ENCODE measurements at places on chromosomes 2 and 18.

GRCh38 chr2:98900721-98901120, 35.3 kb downstream of the CRACDL start:
- DNase-seq = no peak

DNA sequence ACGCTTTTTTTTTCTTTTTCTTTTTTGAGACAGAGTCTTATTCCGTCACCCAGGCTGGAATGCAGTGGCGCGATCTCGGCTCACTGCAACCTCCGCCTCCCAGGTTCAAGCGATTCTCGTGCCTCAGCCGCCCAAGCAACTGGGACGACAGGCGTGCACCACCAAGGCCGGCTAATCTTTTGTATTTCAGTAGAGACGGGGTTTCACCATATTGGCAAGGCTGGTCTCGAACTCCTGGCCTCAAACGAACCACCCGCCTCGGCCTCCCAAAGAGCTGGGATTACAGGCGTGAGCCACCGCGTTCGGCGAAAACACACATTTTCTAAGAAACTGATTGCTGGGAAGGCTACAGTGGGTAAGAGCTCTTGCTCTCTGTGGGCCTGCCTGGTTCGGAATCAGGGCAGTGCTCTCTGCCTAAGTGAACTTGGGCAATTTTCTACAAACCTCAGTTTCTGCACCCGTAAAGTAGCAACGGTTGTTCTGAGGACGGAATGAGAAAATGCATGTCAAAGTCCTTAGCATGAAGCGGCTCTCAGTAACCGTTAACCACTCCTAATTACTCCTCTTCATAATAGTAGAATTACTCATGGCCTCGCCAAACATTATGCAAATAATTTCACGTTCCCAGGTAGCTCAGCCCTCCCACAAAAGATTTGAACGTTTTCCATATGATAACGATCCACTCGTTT, 1.0 kb upstream of the PMAIP1 start:
- peak; percentile 45 for DNase-seq

GRCh38 chr18:24799176-24799575, 338.7 kb downstream of the HRH4 start:
- no peak for DNase-seq

DNA sequence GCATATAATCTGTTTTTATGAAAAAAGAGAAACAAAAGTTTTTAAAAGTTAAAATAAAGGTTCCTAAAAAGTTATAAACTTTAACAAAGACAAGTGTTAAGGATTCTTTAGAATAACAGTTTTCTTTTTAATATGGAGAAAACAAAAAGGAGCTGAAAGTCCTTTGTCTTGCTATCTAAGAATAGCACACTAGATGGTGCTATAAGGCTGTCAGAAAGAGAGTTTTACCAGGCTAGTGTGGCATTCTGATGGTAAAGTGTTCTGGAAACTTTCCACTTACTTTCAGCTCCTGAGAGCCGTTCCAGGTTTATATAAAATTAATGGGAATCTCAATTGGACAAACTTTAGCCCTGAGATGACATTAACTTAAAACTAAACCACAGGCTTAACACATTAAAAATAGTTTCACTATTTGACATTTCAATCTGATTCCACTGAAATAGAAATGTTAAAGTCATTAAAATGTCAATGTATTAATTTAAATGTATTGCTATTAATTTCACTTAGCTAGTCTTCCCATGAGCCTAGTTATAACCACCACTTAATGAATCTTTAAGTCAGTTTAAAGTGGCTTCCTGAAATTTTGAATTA, 3.7 kb downstream of the FBXO48 start:
- DNase-seq = peak; percentile 63

DNA sequence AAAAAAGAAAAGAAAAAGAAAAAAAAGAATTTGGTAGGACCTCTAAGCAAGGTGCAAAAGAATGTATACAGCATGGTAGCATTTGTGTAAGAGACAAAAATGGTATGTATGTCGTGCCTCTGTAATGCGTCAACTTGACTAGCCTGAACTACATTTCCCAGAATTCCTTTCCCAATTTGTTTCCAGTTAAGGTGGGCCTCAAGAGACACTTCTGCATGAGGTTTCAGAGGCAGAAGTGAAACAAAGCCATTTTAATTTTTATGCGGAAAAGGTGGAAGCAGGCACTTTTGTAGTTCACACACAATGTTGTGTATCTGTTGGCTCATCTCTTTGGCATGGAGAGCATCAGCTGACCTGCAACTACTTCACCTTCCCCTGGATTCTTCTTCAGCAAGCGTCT, 56.5 kb upstream of the PAPOLG start:
- no peak for DNase-seq

GRCh38 chr2:126822921-126823320, 75.8 kb upstream of the TEX51 start:
- DNase-seq = no peak

All from GM13977 (cell line).